ENCODE measurements at places on chromosomes 5 and 9. TPM values are rescaled to one million over a fixed set of nuclear protein-coding genes. Genes with fewer than 3 reads are reported as not detected.

DNA sequence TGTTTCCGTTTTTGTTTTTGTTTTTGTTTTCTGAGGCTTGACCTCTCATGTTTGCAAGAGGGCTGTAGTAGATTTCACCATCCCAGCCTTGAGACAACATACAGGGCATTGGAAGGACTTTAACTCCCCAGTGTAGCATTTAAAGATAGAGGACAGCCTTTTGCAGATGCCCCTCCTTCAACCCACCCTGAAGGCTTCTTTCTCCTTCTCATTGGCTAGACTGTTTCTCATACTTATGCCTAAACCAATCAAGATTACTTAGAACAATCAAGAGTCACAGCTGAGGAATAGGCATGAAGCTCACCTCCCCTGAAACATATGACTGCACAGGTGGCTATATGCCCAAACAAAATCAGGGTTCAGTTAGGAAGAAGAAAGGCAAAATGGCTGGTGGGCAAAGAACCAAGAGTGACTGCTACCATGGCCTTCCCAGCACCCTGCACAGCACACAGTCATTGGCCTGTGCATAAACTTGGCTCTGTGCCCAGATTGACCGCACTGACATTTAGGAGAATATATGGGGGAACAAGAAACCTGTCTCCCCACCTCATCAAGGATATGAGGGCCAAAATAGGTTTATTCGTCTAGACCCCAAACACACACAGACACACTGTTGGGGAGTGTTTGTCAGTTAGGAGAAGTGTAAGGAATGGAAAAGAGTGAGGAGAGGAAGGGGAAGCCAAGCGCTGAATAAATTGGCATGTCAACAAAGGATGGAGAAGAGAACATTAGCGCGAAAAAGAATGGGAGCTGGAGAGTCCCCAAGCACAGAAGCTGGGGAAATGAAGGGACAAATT is 137.3 kb upstream of the RANBP3L start:
- peaks cover 12% of the 10 kb centered on the region for H3K27me3 ChIP-seq
- no peak overlapping the region for H3K27ac ChIP-seq
- H3K4me1 ChIP-seq, result peaks cover 6% of the 10 kb centered on the region
- H3K4me3 ChIP-seq, result no peak overlapping the region
- H3K36me3 ChIP-seq, result no peaks in the 10 kb centered on the region
- DNase-seq, result no peak

FRRS1L gene
- total RNA-seq, result not detected

PCDHB14 gene
- not detected for total RNA-seq

GDF9 gene
- 0.64 TPM for total RNA-seq

GRCh38 chr5:97778451-97778850 is 595.4 kb upstream of the RIOK2 start:
- no peak overlapping the region for H3K27ac ChIP-seq
- DNase-seq, result no peak

FOXD4L5 gene
- total RNA-seq, result not detected

RAB3C gene
- total RNA-seq, result not detected

DNA sequence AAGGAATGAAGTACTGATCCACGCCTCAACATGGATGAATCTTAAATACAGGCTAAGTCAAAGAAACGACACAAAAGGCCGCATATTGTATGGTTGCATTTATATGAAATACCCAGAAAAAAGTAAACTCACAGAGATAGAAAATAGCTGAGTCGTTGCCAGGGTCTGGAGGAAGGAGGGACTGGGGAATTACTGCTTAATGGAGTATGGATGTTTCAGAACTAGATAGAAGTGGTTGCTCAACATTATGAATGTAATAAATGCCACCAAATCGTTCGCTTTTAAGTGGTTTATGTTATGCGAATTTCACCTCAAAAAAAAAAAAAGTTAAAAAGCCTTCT is 784 bp upstream of the MSANTD3 start:
- H3K27me3 ChIP-seq, result no peaks in the 10 kb centered on the region
- H3K4me3 ChIP-seq, result peak overlapping the region; percentile 91
- H3K27ac ChIP-seq, result peak overlapping the region; percentile 82
- H3K4me1 ChIP-seq, result peaks cover 30% of the 10 kb centered on the region
- peaks cover 2% of the 10 kb centered on the region for H3K36me3 ChIP-seq
- DNase-seq, result no peak

DNA sequence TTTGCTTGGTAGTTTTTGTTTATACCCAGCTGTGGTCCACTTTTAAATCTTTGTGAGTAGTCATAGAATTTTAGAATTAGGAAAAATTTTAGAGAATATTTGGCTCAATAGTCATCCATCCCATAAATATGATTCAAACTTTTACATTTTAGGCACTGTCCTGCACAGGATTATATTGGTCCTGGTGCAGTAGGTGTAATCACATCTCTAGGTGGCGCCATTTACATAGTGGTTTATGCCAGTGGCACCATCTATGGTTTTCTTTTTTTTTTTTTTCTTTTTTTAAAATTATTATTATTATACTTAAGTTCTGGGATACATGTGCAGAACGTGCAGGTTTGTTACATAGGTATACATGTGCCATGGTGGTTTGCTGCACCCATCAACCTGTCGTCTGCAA is 260.7 kb upstream of the KCNN2 start:
- H3K36me3 ChIP-seq, result no peaks in the 10 kb centered on the region
- peak; percentile 5 for DNase-seq
- no peak overlapping the region for H3K27ac ChIP-seq

GRCh38 chr9:111176511-111176910 is 138.2 kb upstream of the LPAR1 start:
- no peaks in the 10 kb centered on the region for H3K36me3 ChIP-seq
- no peak overlapping the region for H3K27ac ChIP-seq
- DNase-seq, result no peak
- H3K27me3 ChIP-seq, result peaks cover 4% of the 10 kb centered on the region

AHRR gene
- 5.5 TPM for total RNA-seq

DNA sequence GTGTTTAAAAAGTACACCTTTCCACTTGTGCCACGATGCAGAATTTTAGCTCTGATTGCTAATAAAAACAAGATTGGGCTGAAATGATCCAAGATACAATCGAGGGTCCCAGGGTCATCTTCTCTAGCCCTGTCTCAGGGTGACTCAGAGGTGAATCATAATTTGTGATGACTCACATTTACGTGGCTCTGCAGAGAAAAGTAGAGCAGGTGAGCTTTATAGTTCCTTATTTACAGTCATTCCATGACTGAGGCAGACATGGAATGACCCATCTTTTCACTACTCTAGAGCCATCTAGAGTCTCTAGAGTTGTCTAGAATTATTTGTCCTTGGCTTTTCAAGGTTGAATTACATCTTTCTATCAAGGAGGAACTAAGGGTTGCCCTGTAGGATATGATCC is 155.2 kb downstream of the GAS1 start:
- no peak for DNase-seq
- no peak overlapping the region for H3K4me3 ChIP-seq
- H3K4me1 ChIP-seq, result no peaks in the 10 kb centered on the region
- H3K27ac ChIP-seq, result no peak overlapping the region
- H3K27me3 ChIP-seq, result peaks cover 23% of the 10 kb centered on the region

DNA sequence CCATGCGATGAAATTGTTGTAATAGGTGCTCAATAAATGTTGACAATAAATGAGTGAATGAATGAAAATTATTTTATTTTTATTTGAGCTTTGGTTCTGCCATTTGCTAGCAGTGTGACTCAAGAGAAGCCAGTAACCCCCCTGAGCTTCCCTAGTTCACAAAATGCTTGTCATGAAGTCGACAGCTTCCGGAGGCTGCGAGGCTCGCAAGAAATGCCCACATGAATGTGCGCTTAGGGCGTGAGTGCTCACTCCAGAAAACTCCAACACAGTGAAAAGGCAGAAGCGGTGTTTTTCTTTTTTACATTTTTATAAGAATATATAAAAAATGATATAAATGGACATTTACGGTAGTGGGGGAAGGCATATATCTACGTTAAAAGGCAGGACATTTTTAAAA is 26.5 kb downstream of the CDKN2A start:
- H3K4me3 ChIP-seq, result no peak overlapping the region
- H3K27ac ChIP-seq, result no peak overlapping the region
- peaks cover 91% of the 10 kb centered on the region for H3K27me3 ChIP-seq
- DNase-seq, result no peak
- peaks cover 9% of the 10 kb centered on the region for H3K36me3 ChIP-seq

GRCh38 chr5:50657044-50657443 is 9.4 kb upstream of the PARP8 start:
- no peak overlapping the region for H3K4me3 ChIP-seq
- no peaks in the 10 kb centered on the region for H3K27me3 ChIP-seq
- H3K4me1 ChIP-seq, result peaks cover 15% of the 10 kb centered on the region
- H3K36me3 ChIP-seq, result peaks cover 4% of the 10 kb centered on the region
- DNase-seq, result no peak

DNA sequence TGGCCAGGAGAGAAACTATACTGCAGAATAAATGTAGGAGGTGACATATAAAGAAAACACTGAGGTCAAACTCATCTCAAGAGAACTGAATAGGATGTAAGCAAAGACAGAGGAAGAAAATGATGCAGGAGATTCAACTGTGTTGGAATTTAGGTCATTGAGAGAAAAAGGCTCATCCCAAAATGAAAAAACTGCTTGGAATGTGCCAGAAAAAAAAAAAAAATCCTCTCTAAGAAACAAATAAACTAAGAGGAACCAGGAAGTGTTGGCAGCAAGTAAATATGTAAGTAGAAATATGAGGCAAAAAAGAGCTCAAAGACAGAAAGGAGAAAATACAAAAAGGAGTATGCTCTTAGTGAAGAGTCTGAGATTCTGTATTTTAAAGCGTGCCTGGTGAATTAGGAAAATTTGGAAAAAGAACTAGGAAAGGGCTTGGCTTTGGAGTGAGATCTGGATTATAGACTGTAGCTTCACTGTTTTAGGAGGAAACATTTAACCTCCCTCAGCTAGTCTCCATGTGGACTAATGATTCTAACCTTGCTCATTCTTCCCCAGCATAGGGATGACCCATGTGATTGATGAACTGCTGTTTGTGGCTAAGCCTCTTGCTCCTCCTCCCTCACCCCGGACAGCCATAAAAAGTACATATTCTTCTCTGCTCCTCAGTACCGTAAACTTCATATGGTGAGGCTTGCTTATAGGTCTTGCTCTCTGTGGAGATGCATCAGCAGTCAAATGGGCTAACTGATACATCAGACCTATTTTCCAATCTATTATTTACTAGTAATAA is 185.6 kb upstream of the POU5F2 start:
- DNase-seq, result no peak
- no peaks in the 10 kb centered on the region for H3K4me1 ChIP-seq
- H3K4me3 ChIP-seq, result no peak overlapping the region

DNA sequence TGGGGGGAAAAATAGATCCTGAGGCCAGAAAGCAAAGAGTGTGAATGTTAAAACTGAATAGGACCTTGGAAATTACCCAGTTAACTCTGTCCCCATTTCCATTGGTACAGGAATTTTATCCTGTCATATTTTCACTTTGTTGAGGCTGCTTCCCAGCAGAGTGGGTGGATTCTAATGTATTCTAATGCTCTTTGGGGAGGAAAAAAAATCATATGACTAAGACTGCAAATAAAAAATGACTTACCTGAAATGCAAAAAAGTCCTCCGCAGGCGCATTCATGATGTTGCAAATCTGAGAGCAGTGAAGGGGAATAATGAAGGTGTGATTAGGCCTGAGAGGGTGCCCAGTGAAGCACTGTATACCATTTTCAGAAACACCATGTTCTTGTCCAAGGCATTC is 41.2 kb downstream of the PDE6A start:
- peaks cover 3% of the 10 kb centered on the region for H3K27me3 ChIP-seq
- H3K4me3 ChIP-seq, result no peak overlapping the region
- DNase-seq, result no peak
- H3K4me1 ChIP-seq, result peaks cover 6% of the 10 kb centered on the region
- no peak overlapping the region for H3K27ac ChIP-seq
- H3K36me3 ChIP-seq, result no peaks in the 10 kb centered on the region

DNA sequence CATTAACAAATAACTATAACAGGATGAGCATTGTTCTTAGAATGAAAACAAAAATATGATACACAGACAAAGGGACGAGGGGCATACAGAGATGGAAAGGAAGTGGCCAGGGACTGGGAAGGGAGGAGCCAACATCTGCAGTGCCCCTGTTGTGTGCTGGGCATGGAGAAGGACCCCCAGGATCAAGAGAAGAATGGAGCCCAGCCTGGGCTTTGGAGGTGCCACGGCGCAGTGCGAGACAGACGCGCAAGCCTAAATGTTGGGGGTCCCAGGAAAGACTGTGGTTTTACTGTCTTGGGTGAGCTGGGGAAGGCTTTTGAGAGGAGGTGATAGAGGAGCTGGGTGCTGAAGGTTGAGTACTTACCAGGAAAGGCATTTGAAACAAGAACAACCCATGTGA is 28.4 kb upstream of the DUSP1 start:
- peaks cover 6% of the 10 kb centered on the region for H3K4me1 ChIP-seq
- H3K27ac ChIP-seq, result no peak overlapping the region
- no peaks in the 10 kb centered on the region for H3K27me3 ChIP-seq
- no peak for DNase-seq

SHOC1 gene
- total RNA-seq, result not detected

GRCh38 chr5:161925960-161926359 is 78.0 kb downstream of the GABRA1 start:
- peak; percentile 4 for DNase-seq
- no peaks in the 10 kb centered on the region for H3K36me3 ChIP-seq
- no peaks in the 10 kb centered on the region for H3K4me1 ChIP-seq
- no peak overlapping the region for H3K27ac ChIP-seq
- no peak overlapping the region for H3K4me3 ChIP-seq

RNF183 gene
- total RNA-seq, result not detected

DNA sequence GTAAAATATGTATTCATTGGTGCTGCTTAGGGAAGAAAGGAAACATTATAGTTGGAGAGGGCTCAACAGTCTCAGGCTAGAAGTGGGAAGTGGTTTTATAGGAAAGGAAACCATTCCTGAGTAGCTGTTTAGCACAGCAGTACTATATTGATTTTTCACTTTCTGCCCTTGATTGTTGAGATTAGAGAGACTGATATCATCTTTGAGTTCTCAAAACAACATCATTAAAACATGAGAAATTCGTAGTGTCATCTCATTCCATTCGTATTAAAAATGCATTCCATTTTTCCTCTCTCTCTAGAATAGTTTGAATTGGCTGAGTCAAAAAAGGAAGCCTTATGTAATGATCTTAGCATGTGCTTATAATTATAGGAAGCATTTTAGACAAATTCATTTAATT is 14.1 kb downstream of the POLR3G start:
- peaks cover 21% of the 10 kb centered on the region for H3K36me3 ChIP-seq
- H3K27ac ChIP-seq, result no peak overlapping the region
- H3K4me1 ChIP-seq, result no peaks in the 10 kb centered on the region
- H3K4me3 ChIP-seq, result no peak overlapping the region
- no peaks in the 10 kb centered on the region for H3K27me3 ChIP-seq

GRCh38 chr9:128947527-128948301 is at the start of the genes DOLK and NUP188:
DOLK (minus strand) TSS chr9:128947603; CDS start chr9:128947303, 300 bp downstream.
NUP188 (plus strand) TSS chr9:128947699; CDS start chr9:128947720, 21 bp downstream.
- peaks cover 28% of the 10 kb centered on the region for H3K36me3 ChIP-seq
- peak within 1 kb of the TSS; percentile 97 for H3K4me3 ChIP-seq
- no peaks in the 10 kb centered on the region for H3K27me3 ChIP-seq
- H3K27ac ChIP-seq, result peak within 1 kb of the TSS; percentile 94
- DNase-seq, result peak; percentile 98

- H3K4me1 ChIP-seq, result peaks cover 49% of the 10 kb centered on the region
- no peak overlapping the region for H3K27ac ChIP-seq
- H3K36me3 ChIP-seq, result no peaks in the 10 kb centered on the region
- H3K4me3 ChIP-seq, result no peak overlapping the region
- H3K27me3 ChIP-seq, result peaks cover 15% of the 10 kb centered on the region
Observed at GRCh38 chr9:22238809-22239684, 207.6 kb upstream of the DMRTA1 start.

Data from activated naive CD4-positive, alpha-beta T cell treated with anti-CD3 and anti-CD28 coated beads for 36 hours (primary cell).